ENCODE measurements at places on chromosomes 12 and 14.

- no peak overlapping the region for H3K27ac ChIP-seq
- no peaks in the 10 kb centered on the region for H3K4me1 ChIP-seq
- no peaks in the 10 kb centered on the region for H3K27me3 ChIP-seq
- no peaks in the 10 kb centered on the region for H3K36me3 ChIP-seq
- H3K4me3 ChIP-seq, result no peak overlapping the region
Observed at GRCh38 chr12:118332511-118332910, 40.2 kb downstream of the TAOK3 start.

GRCh38 chr14:22903742-22904087 lies 15.2 kb downstream of the RBM23 start:
- H3K4me3 ChIP-seq, result no peak overlapping the region
- no peaks in the 10 kb centered on the region for H3K27me3 ChIP-seq
- no peak for DNase-seq
- H3K4me1 ChIP-seq, result peaks cover 43% of the 10 kb centered on the region
- peaks cover 66% of the 10 kb centered on the region for H3K36me3 ChIP-seq

GRCh38 chr12:41836416-41836815 lies 308.3 kb downstream of the GXYLT1 start:
- no peak overlapping the region for H3K4me3 ChIP-seq
- H3K27me3 ChIP-seq, result no peaks in the 10 kb centered on the region
- no peak overlapping the region for H3K27ac ChIP-seq
- no peak for DNase-seq
- no peaks in the 10 kb centered on the region for H3K36me3 ChIP-seq
- H3K4me1 ChIP-seq, result no peaks in the 10 kb centered on the region

DNA sequence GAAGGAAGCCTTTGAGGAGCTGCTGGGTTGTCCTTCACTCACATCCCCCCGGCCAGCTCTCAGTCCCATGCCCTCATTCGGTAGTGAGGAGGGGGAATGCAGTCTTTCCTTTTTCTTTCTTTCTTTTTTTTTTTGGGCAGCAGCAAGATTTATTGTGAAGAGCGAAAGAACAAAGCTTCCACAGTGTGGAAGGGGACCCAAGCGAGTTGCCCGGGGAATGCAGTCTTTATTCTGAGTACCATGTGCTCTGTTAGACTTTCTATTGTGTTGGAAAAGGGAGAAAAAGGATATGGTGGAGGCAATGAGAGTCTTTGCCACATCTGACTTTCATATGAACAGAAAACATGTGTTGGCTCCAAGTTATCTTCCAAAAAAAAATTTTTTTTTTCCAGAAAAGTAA lies 29.9 kb upstream of the YARS2 start:
- H3K27ac ChIP-seq, result no peak overlapping the region
- H3K4me1 ChIP-seq, result no peaks in the 10 kb centered on the region
- H3K36me3 ChIP-seq, result no peaks in the 10 kb centered on the region
- no peaks in the 10 kb centered on the region for H3K27me3 ChIP-seq

GRCh38 chr12:106879612-106880011 lies 76.1 kb upstream of the TMEM263 start:
- H3K4me3 ChIP-seq, result no peak overlapping the region
- H3K27me3 ChIP-seq, result no peaks in the 10 kb centered on the region
- H3K4me1 ChIP-seq, result no peaks in the 10 kb centered on the region
- no peak overlapping the region for H3K27ac ChIP-seq
- no peak for DNase-seq

- no peaks in the 10 kb centered on the region for H3K27me3 ChIP-seq
- no peak for DNase-seq
- no peaks in the 10 kb centered on the region for H3K4me1 ChIP-seq
- no peak overlapping the region for H3K4me3 ChIP-seq
- H3K36me3 ChIP-seq, result no peaks in the 10 kb centered on the region
Observed at GRCh38 chr14:44820230-44820964, 141.3 kb downstream of the KLHL28 start.

DNA sequence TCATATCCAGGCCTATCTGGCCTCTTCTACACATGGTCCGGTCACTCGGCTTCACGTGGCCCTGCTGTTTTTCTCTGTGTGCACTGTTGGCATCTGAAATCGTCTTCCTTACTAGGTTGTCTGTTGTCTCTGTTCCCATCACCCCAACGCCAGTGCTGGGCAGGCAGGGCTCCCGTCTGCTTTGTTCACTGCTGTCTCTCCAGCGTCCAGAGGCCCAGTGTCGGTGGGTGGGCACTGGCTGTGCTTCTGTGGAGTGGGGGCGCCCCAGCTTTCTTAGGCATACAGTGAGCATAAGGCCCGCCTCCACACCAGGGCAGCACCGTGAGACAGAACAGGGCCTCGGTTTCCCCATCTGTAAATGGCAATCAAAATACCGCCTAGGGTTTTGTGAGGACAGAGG lies 153.1 kb downstream of the BCL11B start:
- DNase-seq, result no peak
- peaks cover 42% of the 10 kb centered on the region for H3K27me3 ChIP-seq
- H3K36me3 ChIP-seq, result no peaks in the 10 kb centered on the region
- H3K27ac ChIP-seq, result no peak overlapping the region
- H3K4me1 ChIP-seq, result peaks cover 6% of the 10 kb centered on the region

DNA sequence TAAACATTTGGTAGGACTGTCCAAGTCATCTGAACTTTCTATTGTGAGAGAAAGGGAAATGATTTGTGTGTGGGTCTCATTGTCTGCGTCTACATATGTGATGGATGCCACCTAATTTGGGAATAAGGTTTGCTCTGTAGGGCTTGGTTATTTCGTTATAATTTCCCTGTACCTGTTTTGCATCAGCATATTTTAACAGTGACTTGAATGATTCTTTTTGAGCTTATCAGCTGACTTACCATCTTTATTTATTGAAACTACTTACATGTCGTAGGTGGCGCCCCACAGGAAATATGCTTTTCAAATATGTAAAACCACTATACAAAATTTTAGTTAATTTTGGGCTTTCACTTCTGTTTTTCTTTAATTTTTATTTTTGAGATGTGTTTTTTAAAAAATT lies 56.5 kb upstream of the BCAT1 start:
- no peak overlapping the region for H3K27ac ChIP-seq
- peaks cover 14% of the 10 kb centered on the region for H3K4me1 ChIP-seq
- no peaks in the 10 kb centered on the region for H3K27me3 ChIP-seq

GRCh38 chr12:73950507-73950906 lies 587.1 kb upstream of the ATXN7L3B start:
- no peak for DNase-seq
- no peak overlapping the region for H3K4me3 ChIP-seq
- H3K27ac ChIP-seq, result no peak overlapping the region

- no peaks in the 10 kb centered on the region for H3K27me3 ChIP-seq
- no peak overlapping the region for H3K4me3 ChIP-seq
- no peaks in the 10 kb centered on the region for H3K4me1 ChIP-seq
- no peaks in the 10 kb centered on the region for H3K36me3 ChIP-seq
- H3K27ac ChIP-seq, result no peak overlapping the region
Observed at GRCh38 chr12:58774731-58775130, 145.6 kb downstream of the LRIG3 start.

DNA sequence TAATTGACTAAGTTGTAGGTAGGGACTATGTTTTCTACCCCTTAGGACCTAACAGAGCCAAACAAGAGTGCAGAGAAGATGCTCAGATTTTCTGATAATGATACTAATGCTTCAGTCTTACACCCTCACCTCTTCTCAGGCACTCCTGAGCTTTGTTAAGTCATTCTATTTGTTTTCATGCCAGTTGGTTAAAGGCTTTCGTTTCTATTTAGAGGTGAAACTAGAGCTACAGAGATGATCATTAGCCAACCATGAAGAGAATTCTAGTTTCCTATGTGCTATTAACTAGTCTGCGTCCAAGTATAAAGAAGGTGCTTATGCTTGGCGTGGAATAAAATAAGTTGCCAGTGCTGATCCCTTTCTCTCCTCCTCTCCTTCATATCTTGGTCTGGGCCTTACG lies 34.6 kb upstream of the PYGL start:
- H3K4me3 ChIP-seq, result no peak overlapping the region
- no peak overlapping the region for H3K27ac ChIP-seq
- no peak for DNase-seq
- H3K27me3 ChIP-seq, result no peaks in the 10 kb centered on the region
- no peaks in the 10 kb centered on the region for H3K4me1 ChIP-seq

- no peaks in the 10 kb centered on the region for H3K27me3 ChIP-seq
- no peak overlapping the region for H3K4me3 ChIP-seq
- no peaks in the 10 kb centered on the region for H3K4me1 ChIP-seq
- no peak for DNase-seq
Observed at GRCh38 chr14:25464078-25464477, 414.1 kb upstream of the STXBP6 start.

DNA sequence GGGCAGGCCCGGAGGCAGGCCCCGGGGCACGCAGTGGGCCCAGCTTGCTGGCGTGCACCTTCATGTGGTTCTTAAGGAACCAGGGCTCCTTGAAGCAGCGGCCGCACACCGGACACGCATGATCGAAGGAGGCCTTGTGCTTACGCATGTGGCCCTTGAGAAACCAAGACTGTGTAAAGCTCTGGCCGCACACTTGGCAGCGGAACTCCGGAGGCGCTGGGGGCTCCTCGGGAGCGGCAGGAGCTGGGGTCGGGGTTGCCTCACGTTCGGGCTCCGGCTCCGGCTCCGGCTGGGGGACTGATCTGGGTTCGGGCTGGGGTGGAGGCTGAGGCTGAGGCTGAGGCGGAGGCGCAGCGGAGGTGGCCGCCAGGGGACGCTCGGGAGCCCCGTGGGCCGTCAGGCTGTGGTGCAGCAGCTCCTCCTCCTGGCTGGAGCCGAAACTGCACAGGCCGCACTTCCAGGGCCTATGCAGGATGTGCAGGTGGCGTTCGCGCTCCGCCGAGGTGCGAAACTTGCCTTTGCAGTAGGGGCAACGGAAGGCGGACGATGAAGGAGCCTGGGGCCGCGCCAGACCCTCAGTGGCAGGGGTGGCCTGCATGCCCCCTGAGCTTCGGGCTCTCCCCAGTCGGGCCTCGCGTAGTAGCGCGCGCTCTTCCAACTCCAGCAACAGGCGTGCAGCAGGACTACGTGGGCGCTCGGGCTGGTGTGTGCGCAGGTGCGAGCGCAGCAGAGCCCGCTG lies 6.0 kb downstream of the ZNF219 start:
- H3K4me3 ChIP-seq, result no peak overlapping the region
- no peak for DNase-seq
- no peaks in the 10 kb centered on the region for H3K27me3 ChIP-seq
- peaks cover 69% of the 10 kb centered on the region for H3K4me1 ChIP-seq
- H3K36me3 ChIP-seq, result peaks cover 20% of the 10 kb centered on the region
- H3K27ac ChIP-seq, result no peak overlapping the region
